EH (cell line): ENCODE measurements at places on chromosomes 5 and 9.

GRCh38 chr9:77022783-77023440 lies 3.5 kb downstream of the FOXB2 start:
- DNase-seq, result no peak

DNA sequence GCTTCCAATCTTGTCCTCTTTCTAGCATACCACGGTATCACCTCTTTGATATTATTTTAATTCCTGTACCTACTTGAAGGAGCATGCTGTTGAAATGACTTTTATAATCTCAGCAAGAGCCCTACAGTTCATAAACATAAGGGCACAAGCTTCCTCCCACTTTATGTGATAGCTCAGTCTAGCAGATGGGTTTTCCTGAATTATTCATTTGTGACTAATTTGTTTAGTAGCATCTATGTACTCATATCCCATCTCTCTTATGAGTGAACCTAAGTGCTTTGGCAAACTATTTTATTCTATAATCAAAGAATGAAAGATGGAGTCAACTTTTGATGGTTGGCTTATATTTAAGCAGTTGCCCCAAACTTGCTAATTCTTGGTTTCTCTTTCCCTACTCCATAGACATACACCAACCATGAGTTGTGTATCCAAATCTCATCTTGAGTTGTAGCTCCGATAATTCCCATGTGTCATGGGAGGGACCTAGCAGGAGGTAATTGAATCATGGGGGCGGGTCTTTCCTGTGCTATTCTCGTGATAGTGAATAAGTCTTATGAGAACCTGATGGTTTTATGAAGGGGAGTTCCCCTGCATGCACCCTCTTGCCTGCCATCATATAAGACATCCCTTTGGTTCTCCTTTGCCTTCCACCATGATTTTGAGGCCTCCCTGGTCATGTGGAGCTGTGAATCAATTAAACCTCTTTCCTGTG lies 17.7 kb downstream of the TXNDC8 start:
- no peak for DNase-seq

DNA sequence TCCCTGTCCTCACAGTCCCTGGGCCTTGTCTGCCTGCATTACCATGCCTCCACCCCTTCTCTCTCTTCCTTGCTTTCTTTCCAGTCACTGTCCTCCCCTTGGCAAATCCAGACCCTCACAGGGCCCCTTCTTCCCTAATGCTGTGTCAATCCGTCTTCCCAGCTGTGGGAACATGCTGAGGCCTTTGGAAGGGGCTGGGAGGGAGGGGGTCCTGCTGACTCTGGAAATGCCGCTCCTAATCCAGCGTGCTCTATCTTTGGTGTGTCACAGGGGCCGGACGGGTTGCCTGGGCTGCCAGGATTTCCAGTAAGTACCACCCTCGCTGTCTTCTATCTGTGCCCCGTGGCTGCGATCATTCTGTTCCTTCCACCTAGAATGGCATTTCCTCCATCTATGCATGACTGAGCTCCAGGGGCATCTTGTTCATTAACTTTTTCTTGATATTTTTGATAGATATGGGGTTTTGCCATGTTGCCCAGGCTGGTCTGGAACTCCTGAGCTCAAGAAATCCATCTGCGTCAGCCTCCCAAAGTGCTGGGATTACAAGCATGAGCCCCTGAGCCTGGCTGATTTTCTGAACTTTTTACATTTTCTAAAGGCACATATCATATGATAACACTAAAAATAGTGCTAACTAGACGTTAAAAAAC lies 64.5 kb upstream of the TGFBR1 start:
- no peak for DNase-seq

GRCh38 chr5:114055318-114056184 lies 306.3 kb upstream of the KCNN2 start:
- peak; percentile 77 for DNase-seq

DNA sequence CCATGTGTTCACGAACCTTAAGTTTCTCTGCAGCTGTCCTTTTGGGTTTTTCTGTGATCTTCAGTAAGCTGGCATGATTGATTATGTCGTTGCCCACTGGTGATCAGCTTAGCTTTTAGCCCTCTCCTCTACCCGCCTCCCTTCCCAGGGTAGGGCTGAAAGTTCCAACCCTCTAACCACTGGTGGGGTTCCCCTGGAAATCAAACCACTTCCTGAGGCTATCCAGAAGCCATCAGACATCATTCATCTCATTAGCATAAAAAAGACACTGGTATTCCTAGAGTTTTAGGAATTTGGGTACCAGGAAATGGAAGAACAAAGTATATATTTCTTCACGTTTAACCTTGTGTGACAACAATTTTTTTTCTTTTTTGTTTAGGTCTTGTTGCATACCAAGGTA lies 29.8 kb downstream of the SPIN1 start:
- no peak for DNase-seq

- DNase-seq, result peak; percentile 29
Observed at GRCh38 chr9:90974016-90974415, 172.4 kb downstream of the SYK start.

GRCh38 chr5:113578091-113578490 lies 64.6 kb downstream of the YTHDC2 start:
- DNase-seq, result no peak

- DNase-seq, result no peak
Observed at GRCh38 chr5:82873452-82873851, 203.7 kb downstream of the TMEM167A start.

DNA sequence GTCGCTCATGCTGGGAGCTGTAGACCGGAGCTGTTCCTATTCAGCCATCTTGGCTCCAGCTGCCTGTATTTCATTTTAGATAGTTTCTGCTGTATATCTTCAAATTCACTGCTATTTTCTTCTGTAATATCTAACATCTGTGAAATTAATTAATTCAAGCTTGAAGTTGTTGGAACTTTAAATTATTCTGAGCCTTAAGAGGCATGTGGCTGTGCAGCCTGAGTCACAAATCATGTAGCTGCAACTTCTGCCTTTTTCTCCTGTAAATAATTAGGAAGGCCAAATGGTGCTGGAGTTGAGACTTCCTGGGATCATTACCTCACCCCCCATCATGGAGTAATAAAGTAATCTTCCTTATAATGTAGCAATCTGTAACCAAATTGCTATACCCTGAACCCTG lies 183.3 kb upstream of the PCSK5 start:
- no peak for DNase-seq

GRCh38 chr9:114496011-114496410 lies 9.3 kb downstream of the WHRN start:
- DNase-seq, result no peak

GRCh38 chr5:32531885-32532520 lies 53.4 kb upstream of the SUB1 start:
- peak; percentile 88 for DNase-seq

GRCh38 chr5:136058039-136058971 lies 29.5 kb downstream of the TGFBI start:
- DNase-seq, result peak; percentile 99

DNA sequence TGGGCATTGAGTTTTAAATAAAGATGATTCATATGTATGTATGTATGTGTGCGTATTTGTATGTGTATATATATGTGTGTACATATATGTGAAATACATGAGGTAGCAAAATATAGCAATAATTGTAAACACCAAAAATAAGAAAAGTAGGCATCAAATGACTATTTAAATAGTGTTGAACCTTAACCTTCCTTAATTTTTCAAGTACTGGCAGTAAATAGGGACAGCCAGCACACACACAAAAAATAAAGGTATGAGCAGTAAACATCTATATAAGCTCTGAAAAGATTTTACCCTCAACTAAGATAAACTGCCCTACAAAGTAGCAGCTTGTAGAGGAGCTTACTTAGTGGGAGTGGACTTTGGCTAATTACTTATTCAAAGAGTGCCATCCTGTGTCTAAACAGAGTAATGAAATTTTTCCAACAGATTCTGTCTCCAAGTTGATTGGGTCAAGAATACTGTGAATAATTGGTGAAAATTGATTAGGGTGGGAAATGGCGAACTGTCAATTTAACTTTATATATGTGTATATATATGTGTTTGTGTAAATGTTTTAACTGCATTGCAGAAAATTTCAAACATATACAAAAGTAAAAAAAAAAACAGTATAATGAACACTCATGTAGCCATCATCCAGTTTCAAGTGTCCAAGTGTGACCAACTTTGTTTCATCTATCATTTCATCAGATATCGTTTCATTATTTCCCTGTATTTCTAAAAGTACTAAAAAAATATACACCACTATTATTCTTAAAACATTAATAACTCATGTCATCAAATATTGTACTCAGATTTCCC lies 2.0 kb upstream of the ADAMTS6 start:
- DNase-seq, result peak; percentile 80

DNA sequence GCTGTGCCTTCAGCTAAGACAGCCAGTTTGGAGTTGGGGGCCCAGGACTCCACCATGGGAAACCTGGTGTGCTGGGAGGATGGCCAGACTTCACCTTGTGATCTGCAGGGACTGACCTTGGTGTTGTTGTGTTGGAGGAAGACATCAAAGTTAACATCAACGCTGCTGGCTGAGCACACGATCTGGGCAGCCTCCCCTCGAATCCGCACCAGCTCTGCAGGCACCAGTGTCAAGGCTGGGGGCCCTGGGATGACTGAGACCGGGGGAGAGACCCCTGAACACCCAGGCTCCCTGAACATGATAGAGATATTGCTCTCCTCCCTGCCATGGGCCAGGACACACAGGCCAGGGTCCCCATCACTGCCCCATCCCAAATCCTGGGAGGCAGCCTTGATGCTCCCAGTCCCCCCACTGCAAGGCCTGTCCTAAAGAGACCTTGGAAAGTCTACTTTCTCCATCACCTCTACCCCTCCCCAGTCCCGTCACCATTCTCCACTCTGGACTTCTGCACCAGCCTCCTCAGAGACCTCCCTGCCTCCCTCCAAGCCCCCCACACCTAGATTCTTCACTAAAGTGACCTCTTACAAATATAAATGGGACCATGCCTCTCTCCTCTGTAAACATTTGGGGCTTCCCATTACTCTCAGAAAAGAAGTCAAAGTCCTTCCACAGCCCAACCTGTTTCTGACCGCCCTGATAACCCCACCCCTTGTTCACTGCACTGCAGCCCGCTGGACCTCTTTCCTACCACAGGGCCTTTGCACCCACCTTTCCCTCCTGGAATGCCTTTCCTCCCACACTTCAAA lies 8.2 kb downstream of the CSF1R start:
- DNase-seq, result no peak

- no peak for DNase-seq
Observed at GRCh38 chr9:26078706-26079105, 400.5 kb upstream of the TUSC1 start.

GRCh38 chr9:93139365-93140182 lies 5.5 kb upstream of the NINJ1 start:
- no peak for DNase-seq

DNA sequence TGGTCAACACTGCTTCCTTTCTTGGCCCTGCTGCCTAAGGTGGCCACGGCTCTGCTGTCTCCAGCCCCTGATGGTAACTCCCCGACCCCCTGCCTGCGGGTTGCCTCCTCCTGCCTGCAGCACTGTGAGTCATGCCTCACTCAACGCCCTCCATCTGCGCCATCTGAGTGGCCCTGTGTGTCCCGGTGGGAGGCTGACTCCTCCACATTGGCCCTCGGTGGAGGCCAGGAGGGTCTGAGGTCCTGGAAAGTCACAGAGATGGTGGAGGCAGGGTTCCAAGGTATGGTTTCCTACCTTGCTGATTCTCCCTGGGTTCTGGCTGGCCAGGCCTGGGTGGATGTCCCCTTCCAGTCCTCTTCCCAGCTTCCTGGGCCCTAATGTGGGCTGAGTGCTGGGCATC lies 64.5 kb upstream of the ADAMTS2 start:
- no peak for DNase-seq

GRCh38 chr5:144002876-144003275 lies 167.6 kb downstream of the YIPF5 start:
- peak; percentile 27 for DNase-seq

DNA sequence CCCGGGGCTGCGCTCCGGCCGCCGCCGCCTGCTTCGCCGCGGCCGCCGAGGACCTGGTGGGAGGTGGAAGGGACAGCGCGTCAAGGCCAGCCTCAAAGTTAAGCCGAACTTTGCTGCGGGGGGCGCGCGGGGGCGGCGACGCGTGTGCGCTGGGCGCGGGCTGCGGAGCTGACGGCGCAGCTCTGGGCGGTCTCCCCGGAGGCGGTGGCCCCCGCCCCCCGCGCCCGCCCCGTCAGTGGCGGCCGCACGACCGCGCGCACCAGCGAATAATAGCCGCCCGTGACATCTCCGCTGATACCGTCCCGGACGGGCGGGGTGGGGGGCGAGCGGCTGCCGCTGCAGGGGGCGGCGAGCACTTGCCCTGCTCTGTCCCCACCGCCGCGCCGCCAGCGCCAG lies 579 bp upstream of the FAM78A start:
- DNase-seq, result no peak

- peak; percentile 59 for DNase-seq
Observed at GRCh38 chr9:97958812-97959511, 21.0 kb upstream of the HEMGN start.

DNA sequence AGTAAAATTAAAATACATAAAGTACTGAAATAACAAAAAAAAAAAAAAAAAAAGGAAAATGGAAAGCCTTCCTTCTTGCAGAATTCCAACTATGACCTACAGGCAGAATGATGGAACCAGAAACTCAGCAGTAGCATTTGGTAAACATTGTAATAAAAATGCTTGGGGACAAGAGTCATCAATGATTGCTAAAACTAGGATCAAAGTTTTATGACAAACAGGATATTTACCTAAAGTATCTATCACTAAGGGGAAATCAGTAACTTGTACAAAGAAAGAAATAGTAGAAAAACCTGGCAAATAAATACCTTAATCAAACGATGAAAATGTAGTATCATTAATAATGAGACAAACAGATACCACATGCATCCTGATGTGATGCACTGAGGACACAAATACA lies 17.5 kb downstream of the ERMP1 start:
- no peak for DNase-seq

DNA sequence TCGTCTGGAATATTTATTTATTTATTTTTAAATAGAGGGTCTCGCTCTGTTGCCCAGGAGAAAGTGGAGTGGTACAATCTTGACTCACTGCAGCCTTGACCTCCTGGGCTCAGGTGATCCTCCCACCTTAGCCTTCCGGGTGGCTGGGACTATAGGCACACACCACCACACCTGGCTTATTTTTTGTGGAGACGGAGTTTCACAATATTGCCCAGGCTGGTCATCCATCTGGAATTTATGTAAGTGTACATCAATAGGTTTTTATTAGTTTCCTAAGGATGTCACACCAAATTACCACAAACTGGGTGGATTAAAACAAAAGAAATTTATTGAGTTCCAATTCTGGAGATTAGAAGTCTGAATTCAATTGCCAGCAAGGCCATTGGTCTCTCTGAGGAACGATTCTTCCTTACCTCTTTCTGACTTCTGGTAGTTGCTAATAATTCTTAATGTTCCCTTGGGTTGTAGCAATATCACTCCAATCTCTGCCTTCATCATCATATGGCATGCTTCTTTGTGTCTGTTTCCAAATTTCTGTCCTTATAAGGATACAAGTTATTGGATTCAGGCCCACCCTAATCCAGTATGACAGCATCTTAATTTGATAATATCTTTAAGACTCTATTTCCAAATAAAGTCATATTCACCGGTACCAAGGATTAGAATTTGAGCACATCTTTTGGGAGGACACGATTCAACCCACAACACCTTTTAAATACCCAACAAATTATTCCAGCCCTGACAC lies 16.3 kb upstream of the RAD23B start:
- peak; percentile 49 for DNase-seq

DNA sequence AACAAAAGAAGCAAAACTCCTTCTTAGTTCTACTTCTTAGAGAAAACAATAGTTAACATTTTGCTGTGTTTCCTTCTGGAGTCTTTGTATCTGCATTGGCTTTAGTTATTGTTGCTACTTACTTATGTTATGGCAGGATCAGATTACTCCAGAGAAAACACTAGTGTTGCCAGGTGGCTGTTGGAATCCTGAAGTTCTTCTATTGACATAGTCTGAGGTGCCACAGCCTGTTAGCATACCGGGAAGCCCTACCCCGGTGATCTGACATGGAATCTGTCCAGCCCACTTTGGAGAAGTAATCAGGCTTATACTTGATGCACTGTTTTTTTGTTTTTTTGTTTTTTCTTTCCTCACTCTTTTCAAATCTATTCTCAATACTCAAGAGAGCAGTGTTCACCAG lies 68.5 kb upstream of the CEP78 start:
- DNase-seq, result no peak
